ENCODE measurements at places on chromosomes 5 and 9. TPM values are rescaled to one million over a fixed set of nuclear protein-coding genes. Genes with fewer than 3 reads are reported as not detected.

PCDHA8 gene
- total RNA-seq = not detected

CMYA5 gene
- 0.93 TPM for total RNA-seq

GABRA1 gene
- not detected for total RNA-seq

F12 gene
- total RNA-seq = 0.93 TPM

CXCL14 gene
- total RNA-seq = not detected

MORN5 gene
- total RNA-seq = not detected

SPRY4 gene
- total RNA-seq = 0.40 TPM

C8G gene
- total RNA-seq = 7.3 TPM

- no peaks in the 10 kb centered on the region for H3K27me3 ChIP-seq
- H3K27ac ChIP-seq = no peak overlapping the region
- DNase-seq = no peak
- no peaks in the 10 kb centered on the region for H3K36me3 ChIP-seq
- H3K4me3 ChIP-seq = no peak overlapping the region
Measured at GRCh38 chr9:2957656-2958200, 113.8 kb upstream of the PUM3 start.

DNA sequence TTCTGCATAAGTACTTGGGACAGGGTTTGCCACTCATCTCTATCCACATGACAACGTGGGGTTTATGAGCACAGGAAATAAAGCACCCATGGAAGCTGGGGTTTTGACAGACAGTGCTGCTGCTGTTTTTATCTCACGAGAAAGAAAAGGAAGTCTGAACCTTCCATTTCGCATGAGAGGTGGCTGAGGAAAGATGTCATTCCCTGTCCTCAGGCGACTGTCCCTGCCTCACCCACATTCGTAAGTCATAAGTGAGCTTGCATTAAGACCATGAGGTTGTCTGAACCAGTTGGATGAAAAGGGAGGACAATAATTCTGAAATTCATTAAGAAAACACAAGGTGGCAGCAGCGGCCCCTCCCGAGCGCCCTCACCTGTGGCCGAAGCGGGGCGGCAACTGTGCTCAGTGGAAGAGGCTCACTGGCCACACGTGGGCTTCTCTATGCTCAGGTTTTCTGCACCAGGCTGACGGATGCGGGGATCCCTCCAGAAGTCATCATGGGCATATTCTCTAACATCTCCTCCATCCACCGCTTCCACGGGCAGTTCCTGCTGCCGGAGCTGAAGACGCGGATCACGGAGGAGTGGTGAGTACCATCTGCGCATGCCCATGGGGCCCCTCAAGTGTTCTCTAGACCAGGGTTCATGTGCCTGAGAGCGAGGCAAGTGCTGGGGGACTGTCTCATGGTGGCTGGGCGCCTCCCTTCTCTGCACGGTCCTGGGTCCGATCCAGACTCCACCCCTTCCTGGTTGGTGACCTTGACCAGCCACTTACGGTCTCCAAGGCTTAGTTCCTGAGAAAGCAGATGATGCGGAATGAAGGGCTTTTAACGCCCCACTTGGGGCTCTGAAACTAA, 54.7 kb upstream of the SUSD3 start:
- H3K4me3 ChIP-seq = no peak overlapping the region
- peaks cover 20% of the 10 kb centered on the region for H3K4me1 ChIP-seq
- H3K27ac ChIP-seq = no peak overlapping the region

GRCh38 chr5:53971131-53971530, 339.2 kb downstream of the ARL15 start:
- no peaks in the 10 kb centered on the region for H3K27me3 ChIP-seq
- no peaks in the 10 kb centered on the region for H3K36me3 ChIP-seq
- no peak overlapping the region for H3K4me3 ChIP-seq
- no peak for DNase-seq

GRCh38 chr9:8727191-8727590, 927.6 kb upstream of the DMAC1 start:
- H3K27ac ChIP-seq = no peak overlapping the region
- H3K4me3 ChIP-seq = no peak overlapping the region
- no peaks in the 10 kb centered on the region for H3K4me1 ChIP-seq
- no peaks in the 10 kb centered on the region for H3K27me3 ChIP-seq

GRCh38 chr9:17318821-17319320, 184.0 kb downstream of the CNTLN start:
- no peaks in the 10 kb centered on the region for H3K4me1 ChIP-seq
- H3K4me3 ChIP-seq = no peak overlapping the region
- DNase-seq = no peak
- H3K27ac ChIP-seq = no peak overlapping the region
- H3K36me3 ChIP-seq = no peaks in the 10 kb centered on the region
- no peaks in the 10 kb centered on the region for H3K27me3 ChIP-seq

GRCh38 chr5:17190799-17191391, 26.5 kb upstream of the BASP1 start:
- H3K4me1 ChIP-seq = no peaks in the 10 kb centered on the region
- no peaks in the 10 kb centered on the region for H3K36me3 ChIP-seq
- no peaks in the 10 kb centered on the region for H3K27me3 ChIP-seq
- no peak overlapping the region for H3K4me3 ChIP-seq

GRCh38 chr9:87088192-87088591, 140.9 kb upstream of the GAS1 start:
- DNase-seq = no peak
- no peaks in the 10 kb centered on the region for H3K27me3 ChIP-seq
- H3K36me3 ChIP-seq = no peaks in the 10 kb centered on the region
- no peak overlapping the region for H3K4me3 ChIP-seq

GRCh38 chr5:52269401-52269800, 518.3 kb upstream of the ITGA1 start:
- H3K27me3 ChIP-seq = no peaks in the 10 kb centered on the region
- H3K4me1 ChIP-seq = no peaks in the 10 kb centered on the region
- no peak overlapping the region for H3K4me3 ChIP-seq
- H3K36me3 ChIP-seq = no peaks in the 10 kb centered on the region

- H3K27ac ChIP-seq = no peak overlapping the region
- no peaks in the 10 kb centered on the region for H3K4me1 ChIP-seq
- peaks cover 2% of the 10 kb centered on the region for H3K36me3 ChIP-seq
- H3K4me3 ChIP-seq = no peak overlapping the region
Measured at GRCh38 chr5:139012176-139012575, 137.0 kb upstream of the LRRTM2 start.

DNA sequence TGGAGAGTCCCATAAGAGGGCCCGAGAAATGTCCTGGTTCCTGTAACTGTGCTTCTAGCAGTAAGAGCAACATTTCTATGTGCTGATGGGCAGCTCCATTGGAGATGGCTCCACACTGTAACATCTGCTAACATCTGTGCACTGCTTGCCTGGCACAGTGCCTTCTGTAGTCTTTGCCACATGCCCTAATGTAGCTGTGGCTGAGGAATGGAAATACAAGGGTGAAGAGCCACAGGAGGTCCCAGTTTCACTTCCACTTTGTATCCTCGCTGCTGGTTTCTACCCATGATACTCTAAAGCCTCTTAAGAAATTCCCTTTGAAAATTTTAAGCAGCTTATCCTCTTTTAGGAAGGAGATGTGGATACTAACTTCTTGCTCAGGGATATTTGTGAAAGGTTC, 97.4 kb downstream of the HOMER1 start:
- no peak overlapping the region for H3K4me3 ChIP-seq
- DNase-seq = no peak
- no peaks in the 10 kb centered on the region for H3K4me1 ChIP-seq
- no peaks in the 10 kb centered on the region for H3K36me3 ChIP-seq

- H3K4me1 ChIP-seq = no peaks in the 10 kb centered on the region
- H3K4me3 ChIP-seq = no peak overlapping the region
- DNase-seq = no peak
- no peak overlapping the region for H3K27ac ChIP-seq
- H3K27me3 ChIP-seq = no peaks in the 10 kb centered on the region
Measured at GRCh38 chr9:35710818-35711500, 21.0 kb downstream of the TLN1 start.

- H3K36me3 ChIP-seq = no peaks in the 10 kb centered on the region
- peak; percentile 19 for DNase-seq
- H3K4me1 ChIP-seq = peaks cover 7% of the 10 kb centered on the region
- H3K27ac ChIP-seq = no peak overlapping the region
- H3K27me3 ChIP-seq = peaks cover 12% of the 10 kb centered on the region
Measured at GRCh38 chr9:100473276-100474081, 530 bp downstream of the TMEFF1 start.

- H3K27ac ChIP-seq = no peak overlapping the region
- H3K27me3 ChIP-seq = no peaks in the 10 kb centered on the region
- no peaks in the 10 kb centered on the region for H3K4me1 ChIP-seq
- H3K36me3 ChIP-seq = no peaks in the 10 kb centered on the region
- no peak overlapping the region for H3K4me3 ChIP-seq
- DNase-seq = no peak
Measured at GRCh38 chr9:114774524-114774923, 31.3 kb downstream of the TNFSF15 start.

DNA sequence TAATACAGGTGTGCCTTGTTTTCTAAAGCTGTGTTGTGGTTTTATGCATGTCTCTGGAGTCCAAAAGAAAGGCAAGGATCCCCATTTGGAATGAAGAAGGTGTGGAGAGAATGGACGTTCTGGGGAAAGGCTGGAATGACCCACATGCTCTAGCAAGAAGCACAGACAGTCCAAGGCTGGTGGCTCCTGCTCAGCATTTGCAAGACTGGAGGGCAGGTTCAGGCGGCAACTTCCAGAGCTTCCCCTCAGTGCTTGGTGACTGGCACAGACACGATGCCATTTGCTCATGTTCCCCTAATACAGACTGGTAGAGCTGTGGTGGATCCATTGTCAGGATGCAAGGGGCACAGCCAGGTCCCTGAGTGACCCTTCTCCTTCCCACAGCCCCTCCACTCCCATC, 8.2 kb downstream of the SLC22A4 start:
- H3K27me3 ChIP-seq = no peaks in the 10 kb centered on the region
- no peak overlapping the region for H3K27ac ChIP-seq
- no peak overlapping the region for H3K4me3 ChIP-seq
- H3K36me3 ChIP-seq = no peaks in the 10 kb centered on the region
